NCI-H2029 treated with DMSO at 0.1 percent for 48 hours (cell line): ENCODE measurements at places on chromosomes 2 and 18.
A peak's percentile ranks its signal among the peaks of the same experiment; 100 is the strongest.

- no peak for DNase-seq
Measured at GRCh38 chr2:127080226-127080937, 26.6 kb downstream of the BIN1 start.

DNA sequence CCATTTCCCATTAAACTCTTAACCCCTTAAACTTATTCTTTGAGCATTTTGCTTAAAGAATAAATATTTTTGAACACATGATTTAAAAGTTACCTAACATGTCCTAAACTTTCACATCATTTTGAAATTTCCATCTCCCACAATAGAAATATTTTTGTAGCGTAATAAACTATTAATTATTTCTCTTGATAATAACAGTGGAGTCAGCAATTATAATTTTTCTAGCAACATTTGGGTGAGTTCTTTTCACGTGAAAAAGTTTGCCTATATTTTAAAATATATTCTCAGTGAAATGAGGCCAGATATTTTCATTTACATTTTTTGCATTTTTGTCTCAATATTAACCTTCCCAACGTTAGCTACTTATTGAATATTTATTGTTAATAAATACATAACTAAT lies 320.4 kb upstream of the CRIM1 start:
- no peak for DNase-seq

DNA sequence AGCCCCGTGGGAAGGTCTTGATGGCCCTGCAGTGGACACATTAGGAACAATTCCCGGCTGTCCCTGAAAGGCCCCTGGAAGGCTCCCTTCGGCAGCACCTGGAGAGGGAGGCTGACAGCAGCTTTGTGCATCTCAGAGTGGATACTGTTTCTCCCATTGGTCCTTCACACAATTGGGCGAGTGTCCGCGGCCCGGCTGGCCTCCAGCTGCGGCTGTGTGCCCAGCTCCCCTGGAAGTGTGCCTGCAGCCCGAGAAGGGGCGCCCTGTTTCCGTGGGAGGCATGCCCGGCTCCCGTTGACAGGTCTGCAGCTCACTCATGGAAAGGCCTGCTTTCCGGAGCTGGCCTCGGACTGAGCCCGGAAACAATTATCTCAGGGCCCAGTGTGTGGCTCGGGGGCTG lies 103.7 kb downstream of the LPIN1 start:
- no peak for DNase-seq

DNA sequence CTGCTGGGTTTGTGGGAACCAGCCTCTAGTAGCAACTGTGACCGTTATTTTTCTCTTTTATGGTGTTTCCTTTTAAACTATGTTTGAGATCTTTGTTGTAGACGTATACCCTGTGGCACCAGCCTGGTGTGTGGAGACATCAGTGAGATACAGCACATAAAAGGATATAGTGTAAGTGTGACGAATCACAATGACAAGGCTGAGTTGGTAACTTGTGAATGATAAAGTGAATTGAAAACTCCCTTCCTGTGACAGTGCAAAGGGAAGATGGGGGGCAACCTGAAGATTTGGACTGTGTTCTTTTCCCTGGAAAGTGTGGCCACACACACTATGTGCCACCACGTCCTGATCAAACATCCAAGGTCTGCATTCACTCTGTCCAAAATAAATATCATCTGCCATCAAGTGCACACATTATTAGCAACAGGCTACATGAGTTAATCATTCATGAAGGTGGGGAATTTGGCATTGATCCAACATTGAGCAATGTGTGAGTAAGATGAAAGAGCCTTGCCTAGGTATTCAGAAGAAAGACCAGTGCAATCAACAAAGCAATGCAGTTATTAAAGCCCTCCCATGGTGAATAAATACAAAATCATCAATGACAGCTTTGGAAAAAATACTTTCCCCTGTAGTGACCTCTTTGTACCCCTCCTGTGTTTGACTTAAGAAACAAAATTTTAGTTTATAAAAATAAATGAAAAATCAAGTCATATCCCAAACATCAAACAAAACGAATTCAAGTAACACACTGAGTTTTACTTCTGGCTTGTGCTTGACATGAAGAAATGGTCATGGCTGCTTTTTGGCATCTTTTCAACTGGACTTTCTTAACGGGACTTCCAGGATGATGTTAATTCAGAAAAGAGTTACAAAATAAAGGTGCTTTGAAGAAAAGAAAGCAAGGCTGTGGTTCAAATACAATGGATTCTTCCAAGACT lies 1280.5 kb upstream of the ZEB2 start:
- DNase-seq = no peak

DNA sequence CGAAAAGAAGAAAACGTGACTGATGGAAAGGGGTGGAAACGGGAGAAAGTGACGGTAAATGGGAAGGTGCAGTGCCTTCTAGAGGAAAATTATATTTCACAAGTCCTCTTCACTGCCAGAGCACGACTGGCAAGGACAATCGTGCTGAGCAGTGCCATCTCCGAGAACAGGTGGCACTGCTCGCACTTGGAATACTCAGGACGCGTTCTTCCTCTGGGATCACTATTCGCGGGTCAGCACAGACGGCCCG lies 364 bp downstream of the STAT1 start:
- DNase-seq = no peak

GRCh38 chr18:54968807-54969206 lies 9.5 kb upstream of the CCDC68 start:
- DNase-seq = no peak

DNA sequence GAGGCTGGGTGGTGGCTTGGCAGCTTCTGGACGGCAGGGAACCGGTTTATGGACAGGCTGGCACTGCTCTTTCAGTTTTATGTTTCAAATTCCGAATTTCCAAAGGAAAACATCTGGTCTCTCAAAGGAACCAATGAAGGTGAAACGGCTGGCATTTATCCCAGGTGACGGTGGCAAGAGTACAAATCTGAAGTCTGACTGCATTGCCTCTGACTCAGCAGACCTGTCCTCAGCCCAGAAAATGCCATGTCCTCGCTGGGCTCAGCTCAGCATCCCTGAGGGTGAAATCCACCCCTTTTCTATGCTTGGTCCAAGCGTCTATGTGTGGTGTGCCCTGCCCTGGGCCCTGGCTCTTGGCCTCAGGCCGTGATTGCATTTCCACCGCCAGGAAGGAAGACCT lies 38.1 kb downstream of the NAPG start:
- peak; percentile 23 for DNase-seq

DNA sequence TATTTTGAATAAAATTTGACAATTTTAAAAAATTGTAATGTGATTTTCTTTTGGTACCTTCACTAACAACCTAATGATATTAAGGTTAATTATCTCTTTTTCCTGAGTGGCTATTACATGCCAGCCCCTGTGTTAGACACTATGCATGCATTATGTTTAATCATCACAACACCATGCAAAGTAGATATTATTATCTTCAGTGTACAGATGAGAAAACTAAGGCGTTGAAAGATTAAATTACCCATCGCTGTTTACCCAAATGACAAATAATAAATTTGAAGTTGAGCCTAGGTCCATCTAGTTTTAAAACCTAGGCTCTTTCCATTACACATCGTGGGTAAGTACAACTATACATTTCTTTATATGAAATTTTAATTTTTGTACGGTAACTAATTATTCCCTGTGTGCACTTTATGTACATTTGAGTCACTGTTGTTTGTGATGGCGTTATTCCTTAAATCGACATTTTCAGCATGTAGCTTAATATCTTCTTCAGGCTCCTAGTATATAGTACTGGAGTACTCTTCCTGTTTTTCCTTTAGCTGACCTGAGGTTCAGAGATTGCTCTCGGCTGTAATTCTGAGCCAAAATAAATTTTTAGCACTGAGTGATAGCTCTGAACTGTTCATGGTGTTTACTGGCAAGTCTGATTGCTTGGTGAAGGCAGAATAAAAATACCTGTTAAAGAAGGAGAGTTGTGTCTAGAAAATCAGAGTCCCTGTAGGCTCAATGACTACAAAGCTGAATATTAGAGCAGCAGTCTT lies 13.9 kb upstream of the MBD2 start:
- no peak for DNase-seq

DNA sequence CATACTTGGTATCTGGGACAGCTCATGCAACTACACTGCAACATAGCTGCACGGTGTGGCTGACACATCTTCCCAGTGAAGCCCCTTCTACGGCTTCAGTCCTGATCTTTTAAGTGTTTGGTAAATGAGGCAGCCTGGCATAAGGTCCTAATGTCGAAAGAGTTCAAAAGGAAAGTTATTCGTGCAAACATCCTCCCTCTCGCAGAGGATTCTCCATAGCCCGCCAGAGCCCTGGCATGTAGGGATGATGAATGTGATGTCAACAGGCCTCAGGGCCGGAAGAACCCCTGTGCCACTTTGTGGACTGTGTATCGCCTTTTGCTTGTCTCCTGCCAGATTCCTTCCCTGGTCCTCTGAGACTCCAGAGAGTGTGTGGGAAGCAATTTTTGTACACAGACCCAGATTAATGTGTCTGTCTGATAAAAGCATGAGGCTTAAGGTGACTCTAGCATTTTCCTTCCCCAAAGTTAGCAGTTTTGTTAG lies 88.5 kb downstream of the SOCS6 start:
- DNase-seq = no peak

- DNase-seq = no peak
Measured at GRCh38 chr18:9530226-9531009, 55.1 kb downstream of the RALBP1 start.

DNA sequence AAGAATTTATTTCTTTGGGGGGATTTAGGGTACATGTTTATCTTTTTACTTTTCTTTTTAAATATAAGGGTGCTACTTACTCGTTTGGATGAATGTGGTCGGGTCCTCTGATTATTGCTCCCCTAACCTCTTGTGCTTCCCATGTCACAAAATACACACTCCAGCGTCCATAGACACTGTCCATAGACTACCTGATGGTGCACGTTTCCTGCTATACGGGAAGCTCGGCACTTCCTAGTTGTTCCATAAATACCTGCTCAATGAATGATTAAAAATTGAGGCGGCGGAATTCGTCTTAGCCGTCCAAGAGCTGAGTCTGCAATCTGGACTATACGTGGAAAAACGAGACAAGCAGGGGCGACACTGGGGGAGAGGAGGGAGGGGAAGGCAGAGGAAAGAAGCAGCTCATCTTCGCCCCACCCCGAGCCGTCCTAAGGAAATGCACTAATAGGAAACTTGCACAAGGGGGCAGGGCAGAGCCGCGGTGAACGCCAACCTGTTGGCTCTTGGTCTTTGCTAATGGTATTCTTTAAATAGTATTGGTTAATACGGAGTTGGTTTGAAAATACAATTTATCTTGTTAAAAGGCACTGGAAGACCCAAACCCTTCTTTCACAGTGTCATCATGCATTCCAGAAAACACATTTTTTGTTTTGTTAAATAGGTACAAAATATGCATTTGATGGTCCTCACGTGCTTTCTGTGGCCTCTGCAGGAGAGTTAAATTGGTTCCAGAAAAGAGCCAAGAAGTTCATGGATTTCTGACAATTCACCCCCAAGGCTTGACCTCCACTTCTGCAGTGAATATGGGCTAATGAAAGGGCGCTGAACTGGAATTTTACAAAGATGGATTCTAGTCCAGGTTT lies 73.0 kb upstream of the KCTD1 start:
- DNase-seq = peak; percentile 31

DNA sequence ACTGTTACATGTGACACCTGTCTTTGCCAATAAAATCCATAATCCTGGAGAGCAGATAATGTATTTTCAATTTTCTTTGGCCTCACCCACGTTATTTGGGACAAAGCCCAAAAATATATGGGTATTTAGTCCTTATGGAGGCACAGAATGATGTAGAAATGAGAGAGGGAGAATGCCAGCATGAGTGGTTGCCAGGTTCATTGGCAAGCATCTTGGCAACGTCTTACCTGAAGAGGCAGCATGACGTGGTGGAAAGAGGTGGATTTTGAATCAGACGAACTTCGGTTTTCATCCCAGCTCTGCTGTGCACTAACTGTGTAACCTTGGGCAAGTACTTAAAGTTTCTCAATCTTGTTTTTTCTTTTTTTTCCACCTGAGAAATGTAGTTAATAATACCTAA lies 969.6 kb upstream of the PIK3C3 start:
- DNase-seq = no peak

DNA sequence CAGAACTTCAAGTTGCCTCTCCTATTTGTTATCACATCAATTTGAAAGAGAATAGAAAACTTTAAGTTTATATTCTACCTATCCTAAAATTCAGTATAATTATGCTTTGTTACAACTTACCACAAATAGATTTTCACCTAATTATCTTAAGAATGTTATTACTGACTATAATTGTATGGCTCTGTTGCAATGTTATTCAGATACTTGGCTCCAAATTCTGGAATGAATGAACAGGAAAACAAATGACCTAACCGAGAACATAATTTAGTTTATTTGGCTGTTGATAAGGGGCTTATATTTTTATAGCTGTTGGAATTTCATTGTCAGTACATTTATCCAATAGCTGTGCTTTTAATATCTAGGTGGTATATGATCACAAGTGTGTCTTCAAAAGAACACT lies 173.2 kb upstream of the GULP1 start:
- no peak for DNase-seq

DNA sequence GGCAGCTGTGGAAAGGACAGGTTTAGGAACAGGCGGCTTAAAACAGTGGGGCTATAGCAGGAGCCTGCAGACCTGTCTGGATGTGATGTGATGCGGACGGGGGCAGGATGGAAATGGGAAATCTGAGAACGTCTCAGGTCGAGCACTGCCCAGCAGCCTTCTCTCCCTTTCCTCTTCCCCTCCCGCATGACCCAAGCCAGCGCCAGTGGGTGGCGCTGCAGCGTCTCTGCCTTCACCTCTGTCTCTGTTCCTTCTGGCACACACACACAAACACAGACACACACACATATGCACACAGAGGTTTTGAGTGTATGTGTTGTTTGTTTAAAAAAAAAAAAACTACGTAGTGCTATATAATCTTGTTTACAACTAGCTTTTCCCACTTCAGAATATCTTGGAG lies 82.0 kb upstream of the SLC66A3 start:
- peak; percentile 16 for DNase-seq

- DNase-seq = no peak
Measured at GRCh38 chr18:43506935-43507334, 229.6 kb upstream of the SYT4 start.

DNA sequence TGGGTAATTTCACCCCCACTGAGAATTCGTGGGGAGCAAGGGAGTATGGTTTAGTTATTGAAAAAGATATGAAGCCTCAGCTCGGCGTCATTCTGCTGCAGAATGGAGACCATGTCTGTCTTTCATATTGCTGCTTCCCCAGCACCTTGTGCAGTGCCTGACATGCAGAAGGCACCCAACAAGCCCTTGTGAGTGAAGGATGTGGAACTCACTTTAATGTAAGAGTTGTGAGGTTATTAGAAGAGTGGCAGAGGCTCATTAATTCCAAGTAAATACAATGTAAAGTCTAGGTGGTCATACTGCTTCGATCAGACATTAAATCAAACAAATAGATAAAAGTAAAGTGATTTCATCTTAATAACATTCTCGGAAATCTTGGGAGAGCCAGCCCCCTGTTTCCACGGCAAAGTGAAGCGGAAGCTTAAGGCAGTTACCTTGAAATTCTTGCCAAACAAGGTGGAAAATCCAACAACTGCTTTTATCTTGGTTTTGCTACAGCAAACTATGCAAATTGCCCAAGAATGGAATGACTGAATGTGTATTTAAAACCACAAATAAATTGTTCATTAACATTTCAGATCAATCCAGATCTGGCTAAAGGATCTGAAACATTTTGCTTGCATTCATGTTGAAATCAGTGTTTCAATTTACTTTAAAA lies 9.6 kb downstream of the CFAP221 start:
- DNase-seq = no peak

- DNase-seq = no peak
Measured at GRCh38 chr2:143263066-143263625, 133.9 kb downstream of the ARHGAP15 start.
